ENCODE measurements at places on chromosomes 7 and 10.

DNA sequence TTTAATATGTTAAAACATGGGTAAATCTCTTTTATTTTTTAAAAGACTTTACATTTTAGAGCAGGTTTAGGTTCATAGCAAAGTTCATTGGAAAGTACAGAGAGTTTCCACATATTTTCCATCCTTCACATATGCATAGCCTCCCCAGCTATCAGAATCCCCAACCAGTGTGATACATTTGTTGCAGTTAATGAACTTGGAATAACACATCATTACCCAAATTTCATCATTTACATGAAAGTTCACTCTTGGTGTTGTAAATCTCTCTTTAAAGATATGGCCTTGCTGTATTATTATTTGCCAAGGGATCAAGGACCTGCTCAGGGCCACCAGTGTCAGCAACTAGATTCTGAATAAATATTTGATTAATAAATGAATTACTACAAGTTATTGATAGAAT, 263.4 kb downstream of the CDK14 start:
- DNase-seq = no peak

DNA sequence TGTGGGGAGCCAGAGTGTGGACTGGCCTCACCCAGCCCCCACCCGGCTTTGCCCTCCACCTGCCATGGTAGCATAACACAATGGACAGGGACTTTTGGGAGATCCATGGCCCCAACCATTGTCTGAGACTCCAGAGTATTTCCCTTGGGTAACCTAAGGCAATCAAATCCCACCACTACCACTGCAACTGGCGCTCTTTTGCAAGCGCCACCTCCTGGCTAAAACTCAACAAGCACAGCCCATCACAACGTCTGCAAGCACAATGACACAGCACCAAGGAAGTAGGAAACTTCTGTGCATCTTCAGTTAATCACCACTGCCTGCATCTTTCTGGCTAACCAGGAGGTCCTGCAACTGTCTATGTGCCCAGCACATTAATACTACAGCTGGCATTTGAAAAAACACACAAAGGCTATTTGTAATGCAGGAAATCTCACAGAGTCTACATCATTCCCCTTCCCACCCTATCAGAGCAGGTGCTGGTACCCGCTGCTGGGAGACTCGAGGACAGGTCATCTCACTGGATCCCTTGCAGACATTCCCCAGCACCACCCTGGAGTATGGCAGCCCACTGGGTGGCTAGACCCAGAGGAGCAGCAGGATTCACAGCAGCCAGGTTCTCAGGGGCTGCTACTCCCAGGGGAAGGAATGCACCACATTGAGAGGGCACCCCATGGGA, 27.7 kb downstream of the ANKRD26 start:
- no peak for DNase-seq

- no peak for DNase-seq
These were observed 341.6 kb upstream of the AUTS2 start for GRCh38 chr7:69256634-69257081.

- no peak for DNase-seq
These were observed 39.4 kb downstream of the HK1 start for GRCh38 chr10:69317626-69318105.

Data from NCI-H1417 treated with DMSO at 0.1 percent for 48 hours (cell line).